ENCODE measurements at places on chromosomes 7 and 10.

GRCh38 chr7:113548561-113548960 is 370.2 kb downstream of the PPP1R3A start:
- DNase-seq, result no peak

GRCh38 chr10:62057850-62058249 is 156.4 kb downstream of the ARID5B start:
- no peak for DNase-seq

- DNase-seq, result no peak
These were observed 132.6 kb downstream of the SMURF1 start for GRCh38 chr7:99011341-99011705.

DNA sequence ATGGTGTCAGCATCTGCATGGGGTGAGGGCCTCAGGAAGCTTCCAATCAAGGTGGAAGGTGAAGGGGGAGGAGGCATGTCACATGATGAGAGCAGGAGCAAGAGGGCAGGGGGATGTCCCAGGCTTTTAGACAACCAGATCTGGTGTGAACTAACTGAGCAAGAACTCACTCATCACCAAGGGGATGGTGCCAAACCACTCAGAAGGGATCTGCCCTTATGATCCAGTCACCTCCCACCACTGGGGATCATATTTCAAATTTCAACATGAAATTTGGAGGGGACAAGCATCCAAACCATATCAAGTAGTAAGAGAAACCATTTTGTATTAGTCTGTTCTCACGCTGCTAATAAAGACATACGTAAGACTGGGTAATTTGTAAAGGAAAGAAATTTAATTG is 33.6 kb downstream of the THNSL1 start:
- DNase-seq, result no peak

GRCh38 chr7:77245015-77245755 is 45.6 kb upstream of the FGL2 start:
- DNase-seq, result no peak

DNA sequence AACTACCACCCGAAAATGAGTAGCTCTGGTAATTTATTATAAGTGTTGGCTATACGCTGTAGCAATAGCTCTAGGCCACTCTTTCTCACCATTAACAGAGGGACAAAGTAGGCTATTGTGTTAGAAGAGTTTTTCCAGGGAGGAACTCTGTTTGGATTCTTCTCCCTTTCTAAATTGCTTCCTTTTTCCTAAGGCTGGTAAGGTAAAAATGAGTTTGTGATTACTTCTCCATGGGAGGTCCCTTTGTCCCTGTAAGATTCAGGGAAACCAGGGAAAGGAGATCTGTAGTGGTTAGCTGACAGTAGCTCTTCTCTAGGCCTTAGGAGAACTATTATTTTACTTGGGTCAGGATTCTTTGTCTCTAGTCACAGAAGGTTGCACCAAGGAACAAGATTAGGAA is 23.2 kb upstream of the SEMA3E start:
- no peak for DNase-seq

DNA sequence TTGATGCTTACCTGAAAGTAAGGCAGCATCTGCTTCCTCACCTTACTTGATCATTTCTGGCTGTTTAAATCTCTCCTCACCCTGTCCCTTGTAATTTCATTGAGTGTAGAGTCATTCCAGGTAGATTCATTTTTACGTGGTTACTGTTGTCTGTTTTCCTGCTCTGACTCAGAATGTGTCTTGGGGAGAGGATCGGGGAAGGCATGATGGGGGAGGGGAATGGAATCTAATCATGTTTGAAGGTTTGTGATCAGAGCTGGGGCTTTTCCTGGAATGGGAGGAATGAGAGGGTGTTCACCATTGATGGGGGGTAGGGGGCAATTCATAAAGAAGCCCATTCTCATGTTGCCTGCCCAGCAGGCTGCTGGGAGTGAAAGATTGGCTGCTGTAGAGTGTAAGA is 18.7 kb downstream of the SEC24C start:
- no peak for DNase-seq

- no peak for DNase-seq
These were observed 336.2 kb downstream of the WDR11 start for GRCh38 chr10:121187391-121187790.

GRCh38 chr7:6278749-6279310 is 6.4 kb upstream of the CYTH3 start:
- DNase-seq, result no peak

DNA sequence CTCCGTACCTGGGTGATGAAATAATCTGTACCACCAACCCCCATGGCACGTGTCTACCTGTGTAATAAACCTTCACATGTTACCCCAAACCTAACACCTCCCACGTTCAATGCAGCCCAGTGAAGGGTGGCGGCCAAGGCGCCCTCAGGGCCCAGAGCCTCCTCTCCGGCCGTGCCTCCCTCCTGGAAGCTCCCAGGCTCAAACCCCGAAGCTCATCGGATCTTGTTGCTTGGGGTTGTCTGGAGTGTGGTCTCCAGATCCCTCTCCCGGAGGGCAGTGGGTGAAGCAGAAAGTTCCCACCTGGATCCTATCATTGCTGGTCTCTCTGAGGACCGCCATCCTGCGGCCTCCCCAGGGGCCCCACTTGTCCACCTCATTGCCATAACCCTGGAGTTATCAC is 9.4 kb upstream of the KNDC1 start:
- no peak for DNase-seq

DNA sequence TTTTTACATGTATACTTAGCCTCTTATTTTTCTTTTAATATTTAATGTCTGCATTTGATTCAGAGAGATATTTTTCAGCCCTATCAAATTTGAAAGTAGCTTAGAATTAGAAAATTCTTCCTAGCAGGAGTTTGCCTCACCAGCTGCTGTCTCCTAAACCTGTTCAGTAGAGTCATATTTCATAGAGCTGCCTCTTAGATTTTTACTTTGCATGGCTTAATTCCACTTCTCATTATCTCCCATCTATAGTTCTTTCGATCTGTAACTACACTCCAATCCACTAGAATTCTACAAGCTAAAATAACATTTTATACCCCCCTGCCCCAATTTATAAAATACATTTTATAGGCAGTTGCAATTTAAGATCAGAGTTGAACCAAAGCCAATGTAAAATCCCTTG is 227.0 kb downstream of the ANK3 start:
- no peak for DNase-seq

DNA sequence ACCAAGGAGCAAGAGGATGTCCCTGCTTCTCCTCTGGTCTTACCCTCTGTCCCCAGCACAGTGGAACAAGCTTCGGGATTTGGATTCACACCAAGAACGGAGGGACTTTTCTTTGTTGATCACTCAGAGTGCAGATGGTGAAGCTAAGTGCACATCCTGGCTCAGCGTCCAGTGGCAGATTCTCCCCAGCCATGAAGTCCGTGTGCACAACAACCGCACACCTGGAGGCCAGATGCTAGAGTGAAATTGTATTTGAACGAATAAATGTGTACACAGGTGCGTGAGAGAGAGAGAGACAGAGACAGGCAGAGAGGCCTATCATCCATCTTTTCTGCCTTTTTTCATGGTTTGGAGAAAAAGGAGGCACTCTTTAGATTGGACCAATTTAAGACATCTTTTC is 31.5 kb downstream of the ASB13 start:
- no peak for DNase-seq

- DNase-seq, result no peak
These were observed 57.4 kb downstream of the ADRB1 start for GRCh38 chr10:114100848-114101741.

GRCh38 chr10:23201837-23202236 is 9.7 kb downstream of the PTF1A start:
- no peak for DNase-seq

- DNase-seq, result no peak
These were observed 125.4 kb downstream of the ADK start for GRCh38 chr10:74276416-74276815.

DNA sequence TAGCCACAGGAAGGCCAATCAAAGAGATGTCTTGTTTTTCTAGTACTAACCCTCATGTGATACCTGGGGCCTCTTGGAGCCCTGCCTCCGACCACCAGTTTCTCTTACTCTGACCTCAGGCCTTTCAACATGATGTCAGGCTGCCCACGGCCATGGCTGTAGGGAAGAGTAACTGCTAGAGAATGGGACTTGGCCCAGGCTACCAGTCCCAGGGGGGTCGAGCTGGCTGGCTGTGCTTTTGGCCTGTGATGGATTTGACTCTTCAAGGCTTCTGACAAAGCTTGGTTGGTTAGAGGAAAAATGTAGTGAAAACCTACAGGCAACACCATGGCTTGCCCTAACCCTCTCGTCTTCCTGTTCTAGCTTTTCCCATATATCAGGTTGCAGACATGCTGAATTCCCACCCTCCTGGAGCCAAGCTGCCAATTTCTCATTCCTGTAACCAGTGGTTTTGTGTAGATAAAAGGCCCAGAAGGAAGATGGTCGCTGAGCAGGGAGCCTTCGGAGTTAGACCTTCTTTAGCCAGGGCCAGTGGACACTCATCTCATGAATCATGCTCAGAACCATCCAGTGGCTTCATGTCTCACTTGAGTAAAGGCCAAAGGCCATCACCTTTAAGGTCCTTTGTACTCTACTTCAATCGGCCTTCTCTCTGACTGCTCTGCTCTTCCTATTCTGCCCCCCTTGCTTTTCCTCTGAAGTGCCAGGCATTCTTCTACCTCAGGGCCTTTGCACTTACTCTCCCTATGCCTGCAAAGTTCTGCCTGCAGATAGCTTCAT is 19.7 kb downstream of the SUFU start:
- no peak for DNase-seq

DNA sequence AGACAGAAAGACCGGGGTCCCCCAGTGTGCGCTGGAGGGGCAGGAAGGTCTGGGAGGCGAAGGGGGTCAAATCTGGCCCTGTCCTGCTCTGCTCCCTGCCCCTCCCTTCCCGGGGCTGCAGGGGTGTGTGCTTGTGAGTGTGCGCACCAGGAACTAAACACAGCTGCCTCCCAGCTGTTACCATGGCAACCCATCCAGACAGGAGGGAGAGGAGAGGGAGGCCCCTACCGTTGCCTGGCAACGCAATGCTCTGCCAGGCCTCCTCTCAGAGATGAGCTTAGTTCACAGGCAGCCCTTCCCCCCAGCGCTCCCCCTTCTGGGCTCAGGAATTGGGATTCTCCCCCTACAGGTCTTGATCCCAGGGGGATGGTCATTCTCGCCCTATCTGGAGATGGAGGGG is 6.1 kb downstream of the NYAP1 start:
- no peak for DNase-seq

DNA sequence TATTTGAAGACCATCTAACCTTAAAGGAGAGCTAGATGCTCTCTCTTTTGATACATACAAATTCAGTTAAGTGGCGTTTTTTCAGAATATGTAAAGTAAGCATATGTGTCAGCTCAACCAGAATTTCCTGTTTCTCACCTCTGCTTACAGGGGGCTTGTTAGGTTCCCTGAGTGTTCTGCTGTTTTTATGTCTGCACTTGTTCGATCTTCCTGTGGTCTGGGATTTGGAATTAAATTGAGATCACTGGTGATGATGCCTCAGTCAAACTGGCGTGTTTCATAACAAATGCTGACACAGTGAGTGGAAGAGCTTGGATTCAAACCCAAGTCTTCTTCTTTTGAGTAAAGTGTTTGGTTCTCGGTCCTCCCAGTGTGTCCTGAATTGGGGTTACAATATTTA is 348.3 kb upstream of the AKR1E2 start:
- DNase-seq, result no peak

GRCh38 chr7:10770176-10770575 is 203.5 kb upstream of the PHF14 start:
- DNase-seq, result no peak

- no peak for DNase-seq
These were observed 28.2 kb downstream of the GPRIN2 start for GRCh38 chr10:46528171-46528671.

DNA sequence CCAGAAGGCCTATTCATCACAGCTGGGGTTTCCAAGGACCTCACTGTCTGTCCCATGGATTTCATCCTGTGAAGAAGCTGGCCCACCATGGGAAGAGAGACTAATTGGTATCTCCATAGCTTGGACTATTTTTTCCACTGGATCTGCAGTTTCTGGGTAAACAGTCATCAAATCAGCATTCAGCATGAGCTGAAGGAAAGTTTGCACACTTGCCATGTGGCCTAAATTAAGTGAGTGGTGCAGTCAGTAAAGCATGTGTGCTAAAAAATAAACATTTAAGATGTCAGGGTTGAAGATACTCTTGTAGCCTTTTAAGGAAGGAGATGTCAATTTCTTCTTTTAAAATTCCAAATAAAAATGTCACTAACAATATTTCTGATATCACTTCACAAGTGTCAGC is 381.1 kb upstream of the ZMIZ1 start:
- no peak for DNase-seq

- DNase-seq, result no peak
These were observed 5.0 kb upstream of the WBP1L start for GRCh38 chr10:102738692-102739121.

DNA sequence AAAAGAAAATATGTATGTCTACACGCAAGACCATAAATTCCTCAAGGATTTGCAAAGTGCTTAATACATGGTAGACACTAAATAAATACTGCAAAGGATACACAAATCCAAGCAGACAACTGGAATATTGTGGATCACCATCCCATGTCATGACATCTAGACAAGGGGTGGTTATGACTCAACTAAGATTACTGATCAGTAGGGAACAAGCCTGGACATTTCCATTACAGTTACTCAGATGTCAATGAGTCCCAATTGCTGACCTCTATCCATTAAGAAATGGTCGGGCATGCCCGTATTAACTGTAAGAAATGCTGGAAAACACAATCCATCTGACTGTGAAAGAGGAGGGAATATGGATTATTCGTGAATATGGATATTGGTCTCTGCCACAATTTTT is 27.6 kb upstream of the RUFY2 start:
- no peak for DNase-seq

- no peak for DNase-seq
These were observed 82.6 kb upstream of the ABCB5 start for GRCh38 chr7:20532890-20533289.

DNA sequence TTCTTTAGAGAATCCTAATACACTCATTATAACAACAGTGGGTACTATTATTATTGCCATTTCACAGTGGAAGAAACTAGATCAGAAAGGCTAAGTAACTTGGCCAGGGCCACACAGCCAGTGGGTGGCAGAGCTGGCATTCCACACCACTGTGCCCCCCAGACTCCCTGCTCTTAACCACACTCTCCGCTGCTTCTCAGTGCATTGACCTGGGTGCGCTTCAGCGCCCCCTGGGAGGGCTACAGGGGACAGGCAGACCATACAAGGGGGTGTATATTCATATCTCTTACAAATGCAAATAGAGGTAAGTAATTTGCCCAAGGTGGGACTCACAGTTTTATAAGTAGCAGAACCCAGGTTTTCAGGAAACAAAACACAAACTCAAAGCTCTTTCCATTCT is 77.0 kb upstream of the NMT2 start:
- no peak for DNase-seq

DNA sequence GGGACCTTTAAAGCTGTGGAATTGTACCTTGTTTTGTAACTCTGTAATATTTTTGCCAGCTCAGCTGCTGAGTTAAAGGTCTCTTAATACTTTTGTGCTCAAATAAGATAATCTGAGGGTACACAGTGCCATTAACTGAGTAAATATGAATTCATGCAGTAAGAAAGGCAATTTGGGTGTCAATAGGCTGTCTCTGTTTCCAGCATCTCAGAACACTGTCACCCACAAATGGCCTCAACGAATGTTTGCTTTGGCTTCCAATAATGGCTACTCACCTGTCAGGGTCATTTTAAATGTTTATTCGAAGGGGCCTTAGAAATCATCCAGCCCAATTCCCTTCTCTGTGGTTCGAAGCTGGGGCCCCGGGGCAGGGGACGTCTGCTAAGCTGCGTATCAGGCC is 225.4 kb downstream of the ZMYND11 start:
- DNase-seq, result no peak

All from stimulated activated CD4-positive, alpha-beta T cell treated with anti-CD3 and anti-CD28 coated beads, Interleukin-1b, Interleukin-23, amount 100 ng/mL, for 1 hour (primary cell).